ENCODE measurements at places on chromosomes 4 and X.
A peak's percentile ranks its signal among the peaks of the same experiment; 100 is the strongest.

DNA sequence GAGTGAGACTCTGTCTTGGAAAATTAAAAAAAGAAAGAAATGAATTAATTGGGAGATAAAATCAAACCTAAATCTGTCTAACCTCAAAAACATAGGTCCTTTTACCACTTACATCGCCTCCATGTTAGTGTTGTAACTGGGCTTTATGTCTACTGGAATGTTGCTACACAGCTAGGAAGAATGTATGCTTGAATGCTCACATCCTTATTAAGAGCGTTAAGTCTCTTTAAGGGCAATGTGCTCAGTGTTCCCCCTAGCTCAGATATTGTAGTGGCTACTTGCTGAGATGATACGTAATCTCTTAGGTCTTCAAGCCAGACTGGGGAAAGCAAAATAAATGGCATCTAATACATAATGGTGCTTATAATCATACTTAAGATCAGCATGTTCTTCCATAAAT lies 1072.8 kb downstream of the PDHA2 start:
- DNase-seq = no peak

DNA sequence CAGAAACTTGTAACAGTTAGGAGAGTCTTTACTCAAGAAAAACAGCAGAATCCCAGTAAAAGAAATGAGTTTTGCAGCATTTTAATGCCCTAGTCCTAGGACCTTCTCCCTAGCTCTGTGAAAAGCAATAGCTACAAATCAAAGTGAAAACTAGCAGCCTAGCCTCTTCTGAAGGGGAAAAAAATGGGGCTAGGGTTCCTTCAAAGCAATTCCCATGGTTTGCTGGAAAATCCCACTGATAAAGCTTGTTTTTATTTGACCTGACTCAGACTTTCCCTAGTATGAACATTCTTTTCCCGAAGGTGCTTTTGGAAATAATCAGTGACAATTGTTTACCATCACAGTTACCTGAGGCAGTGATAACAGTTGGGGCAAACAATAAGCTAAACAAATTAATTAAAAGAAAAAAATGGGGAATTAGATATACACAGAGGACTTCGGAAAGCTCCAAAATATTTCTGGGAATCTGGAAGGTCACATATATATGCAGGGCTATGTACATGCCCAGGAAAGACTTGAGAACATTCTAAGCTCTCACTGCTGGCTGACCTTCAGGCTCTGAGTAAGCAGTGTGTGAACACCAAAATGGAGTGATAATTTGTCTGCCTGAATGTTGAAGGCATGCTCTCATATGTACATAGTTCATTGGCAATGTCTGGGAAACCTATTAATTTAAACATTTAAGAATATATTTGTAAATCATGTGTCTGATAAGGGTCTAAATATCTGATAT lies 285.9 kb downstream of the KCTD8 start:
- DNase-seq = no peak

DNA sequence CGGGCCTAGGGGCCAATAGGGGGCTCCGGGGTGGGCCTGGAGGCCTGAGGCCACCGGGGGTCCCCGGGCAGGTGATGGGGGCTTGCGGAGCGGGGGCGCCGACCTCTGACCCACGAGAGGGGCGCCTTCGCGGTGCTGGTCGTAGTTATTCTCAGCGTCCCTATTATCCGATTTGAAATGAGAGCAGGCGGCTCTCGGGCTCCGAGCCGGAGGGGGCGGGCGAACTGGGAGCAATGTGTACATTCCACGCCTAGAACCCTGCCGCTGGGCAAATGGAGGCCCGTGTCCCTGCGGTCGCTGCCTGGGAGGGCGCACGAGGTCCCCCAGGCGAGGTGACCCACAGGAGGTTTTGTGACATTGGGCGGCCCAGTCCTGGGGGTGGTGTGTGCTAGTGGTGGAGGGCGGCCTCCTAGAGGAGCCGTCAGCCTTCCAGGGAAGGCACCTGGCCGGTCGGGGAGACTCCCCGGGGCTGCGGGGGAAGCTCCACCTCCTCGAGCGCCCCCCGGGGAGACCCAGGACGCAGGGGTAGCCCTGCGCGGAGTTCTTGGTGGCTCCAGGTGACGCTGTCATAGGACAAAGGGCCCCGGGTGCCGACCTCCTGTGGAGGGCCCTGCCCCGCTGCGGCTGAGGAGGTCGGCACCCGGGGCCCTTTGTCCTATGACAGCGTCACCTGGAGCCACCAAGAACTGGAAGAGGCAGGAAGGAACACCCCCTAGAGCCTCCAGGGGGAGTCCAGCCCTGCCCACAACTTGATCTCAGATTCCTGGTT lies 102.6 kb upstream of the PRKX start:
- DNase-seq = peak; percentile 7

- no peak for DNase-seq
These were observed 51.9 kb upstream of the DCTD start for GRCh38 chr4:182968917-182969650.

- no peak for DNase-seq
These were observed 211.6 kb upstream of the TAPT1 start for GRCh38 chr4:16437836-16438235.

- no peak for DNase-seq
These were observed 585.6 kb downstream of the IL1RAPL1 start for GRCh38 chrX:29172880-29173279.

GRCh38 chr4:70754990-70755688 lies 33.4 kb downstream of the RUFY3 start:
- no peak for DNase-seq

GRCh38 chr4:168619266-168619631 lies 122.4 kb downstream of the PALLD start:
- DNase-seq = no peak

GRCh38 chr4:80220711-80221110 lies 23.4 kb downstream of the PRDM8 start:
- DNase-seq = no peak

DNA sequence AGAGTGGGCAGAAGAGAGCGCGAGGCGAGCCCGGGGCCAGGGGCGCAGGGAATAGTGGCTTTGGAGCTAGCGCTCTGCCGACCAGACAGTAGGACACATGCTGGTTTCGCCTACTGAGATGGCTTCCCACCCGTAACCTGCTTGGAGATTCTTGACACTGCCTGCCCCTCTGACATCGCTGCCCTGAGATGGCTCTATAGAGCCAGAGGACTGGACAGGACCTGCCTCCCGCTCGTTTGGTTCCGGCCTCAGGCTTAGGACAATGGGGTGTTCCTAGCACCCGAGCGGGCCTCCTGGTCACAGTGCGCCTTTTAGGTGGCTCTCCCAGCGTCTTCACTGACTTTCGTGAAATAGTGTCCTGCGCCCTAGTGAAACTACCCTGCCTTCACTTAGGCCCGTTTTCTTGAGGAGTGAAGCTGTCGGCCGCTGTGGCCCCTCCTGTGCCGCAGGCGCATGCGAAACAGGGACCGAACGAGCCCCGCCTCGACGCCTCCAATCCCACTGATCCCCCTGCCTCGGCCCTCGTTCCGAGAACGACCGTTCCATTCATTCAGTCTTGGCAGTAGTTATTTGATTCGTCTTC lies 608 bp downstream of the TAF1 start:
- no peak for DNase-seq

GRCh38 chr4:101862595-101862994 lies 72.1 kb downstream of the BANK1 start:
- DNase-seq = no peak

DNA sequence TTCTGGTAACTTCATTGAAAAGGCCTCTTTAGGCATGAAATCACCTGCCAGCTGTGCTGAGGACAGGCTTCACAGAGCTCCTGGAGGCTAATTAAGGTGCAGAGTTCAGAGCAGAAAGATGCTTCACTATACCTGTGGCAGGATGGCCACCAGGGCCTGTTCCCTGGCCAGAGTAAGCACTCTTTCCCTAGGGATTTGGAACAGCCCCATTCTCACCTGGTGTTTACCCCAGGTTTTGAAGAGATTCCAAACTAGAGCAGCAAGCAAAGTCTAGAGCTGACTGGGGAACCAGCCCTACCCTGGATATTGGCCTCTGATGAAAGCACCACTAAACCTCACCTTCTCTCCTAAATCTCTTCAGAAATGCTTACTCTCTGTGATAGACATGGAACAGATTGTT lies 148.8 kb downstream of the PDE5A start:
- no peak for DNase-seq

- DNase-seq = no peak
These were observed 69.6 kb downstream of the ADRA2C start for GRCh38 chr4:3835527-3836405.

GRCh38 chr4:111813555-111814140 lies 331.6 kb upstream of the FAM241A start:
- no peak for DNase-seq

DNA sequence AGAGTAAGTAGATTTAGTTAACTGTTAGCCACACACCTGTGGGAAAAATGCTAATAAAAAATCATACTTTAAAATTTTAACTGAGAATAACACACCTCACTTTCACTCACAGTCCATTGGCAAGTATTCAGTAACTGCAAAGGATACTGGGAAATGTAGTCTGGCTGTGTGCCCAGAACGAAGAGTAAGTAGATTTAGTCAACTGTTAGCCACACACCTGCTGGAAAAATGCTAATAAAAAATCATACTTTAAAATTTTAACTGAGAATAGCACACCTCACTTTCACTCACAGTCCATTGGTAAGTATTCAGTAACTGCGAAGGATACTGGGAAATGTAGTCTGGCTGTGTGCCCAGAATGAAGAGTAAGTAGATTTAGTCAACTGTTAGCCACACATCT lies 178.4 kb upstream of the NWD2 start:
- DNase-seq = no peak

- no peak for DNase-seq
These were observed 4.5 kb downstream of the JADE1 start for GRCh38 chr4:128813965-128814364.

DNA sequence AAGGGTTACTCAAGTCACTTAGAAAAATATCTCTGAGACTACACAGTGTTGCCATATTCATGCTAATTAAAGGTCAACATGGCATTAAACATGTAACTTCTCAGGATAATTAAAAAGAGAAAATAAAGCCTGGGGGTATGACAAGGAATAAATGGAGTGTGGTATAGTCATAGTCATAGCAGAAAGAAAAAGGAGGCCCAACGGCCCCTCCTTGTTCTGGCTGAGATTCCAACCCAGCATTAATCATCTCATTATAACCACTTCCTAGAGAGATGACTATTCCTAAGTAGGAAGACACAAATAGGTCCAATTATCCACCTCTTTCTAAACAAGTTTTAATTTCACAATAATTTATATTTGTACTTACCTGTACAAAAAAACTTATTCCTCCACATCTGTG lies 778.4 kb upstream of the AADAT start:
- DNase-seq = no peak

GRCh38 chr4:79421483-79421882 lies 13.5 kb upstream of the GK2 start:
- DNase-seq = no peak

GRCh38 chr4:78669453-78669852 lies 106.7 kb upstream of the BMP2K start:
- DNase-seq = no peak

DNA sequence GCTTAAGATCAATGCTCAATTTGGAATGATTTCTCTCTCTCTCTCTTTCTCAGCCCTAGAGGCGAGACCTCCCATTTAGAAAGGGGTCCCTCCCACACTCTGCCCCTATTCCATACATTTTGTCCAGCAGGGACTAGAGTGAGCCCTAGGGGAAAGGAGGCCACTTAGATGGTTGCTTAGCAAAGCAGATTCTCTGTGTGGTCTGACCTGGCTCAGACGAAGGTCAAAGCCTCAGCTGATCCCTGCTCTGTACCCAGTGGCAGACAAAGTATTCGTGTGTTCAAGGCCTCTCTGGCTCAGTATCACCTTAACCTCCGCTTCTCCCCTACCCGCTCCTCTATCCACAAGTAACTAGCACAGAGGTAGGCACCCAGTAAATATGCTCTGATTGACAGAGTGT lies 78.4 kb downstream of the HPRT1 start:
- DNase-seq = no peak

GRCh38 chr4:174316954-174317353 lies 33.2 kb downstream of the CEP44 start:
- DNase-seq = no peak

- DNase-seq = no peak
These were observed 33.0 kb downstream of the CCNG2 start for GRCh38 chr4:77190053-77190452.

DNA sequence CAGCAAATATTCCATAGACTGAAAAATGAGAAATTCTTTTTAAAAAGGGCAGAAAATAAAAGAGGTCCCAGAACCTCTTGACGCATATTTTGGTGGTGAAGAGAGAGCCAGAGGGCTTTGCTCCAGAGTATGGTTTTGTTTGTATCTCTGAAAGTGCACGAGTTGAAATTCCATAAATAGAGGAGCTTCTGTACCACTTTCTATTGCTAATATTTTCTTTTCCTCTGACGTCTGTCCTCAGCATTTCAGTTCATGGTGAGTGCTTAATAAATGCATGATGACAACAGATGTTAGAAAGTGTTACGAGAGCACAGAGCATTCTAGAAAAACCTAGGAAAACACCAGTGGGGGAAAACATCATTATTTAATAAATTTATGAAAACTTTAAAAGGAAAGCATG lies 145.6 kb downstream of the AMELX start:
- no peak for DNase-seq

GRCh38 chr4:150316332-150317205 lies 238.3 kb downstream of the DCLK2 start:
- no peak for DNase-seq

DNA sequence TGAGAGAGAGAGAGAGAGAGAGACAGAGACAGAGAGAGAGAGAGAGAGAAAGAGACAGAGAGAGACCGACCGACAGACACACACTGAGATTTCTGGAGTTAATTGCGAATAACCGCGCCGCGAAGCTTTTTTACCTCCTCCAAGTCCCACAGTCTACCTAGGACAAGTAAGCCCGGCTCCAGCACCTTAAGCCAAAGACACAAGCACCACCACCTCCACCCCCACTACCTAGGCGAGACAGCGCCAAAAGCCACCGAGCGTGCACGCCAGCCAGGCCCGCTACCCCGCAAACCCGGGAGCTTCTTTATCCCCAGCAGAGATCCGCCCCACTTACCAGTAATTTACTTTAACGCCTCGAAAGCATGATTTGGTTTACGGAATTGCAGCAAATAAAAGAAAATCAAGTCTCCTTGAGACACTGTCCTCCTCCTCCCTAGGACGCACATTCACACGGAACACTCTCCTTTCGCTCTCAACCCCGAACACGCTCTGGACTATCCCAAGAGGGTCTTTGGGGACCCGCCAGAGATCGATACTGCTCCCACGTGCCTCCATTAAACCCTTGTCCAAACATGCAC lies 649.6 kb upstream of the DIPK2B start:
- no peak for DNase-seq

DNA sequence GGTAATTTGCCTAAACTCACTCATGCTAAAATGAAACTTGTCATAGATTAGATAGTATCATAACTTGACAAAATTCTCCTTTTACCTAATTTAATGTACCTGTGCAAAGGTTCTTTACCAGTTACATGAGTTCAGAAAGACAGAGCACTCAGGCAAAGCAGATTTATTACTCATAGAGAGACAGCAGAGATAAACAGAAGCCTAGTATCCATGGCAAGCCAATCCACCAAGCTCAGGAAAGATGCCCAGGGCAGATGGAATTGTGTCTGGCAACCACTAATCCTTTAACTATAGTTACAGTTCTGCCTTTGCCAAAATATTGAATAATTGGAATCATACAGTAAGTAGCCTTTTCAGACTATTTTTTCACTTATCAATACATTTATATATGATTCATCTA lies 826.2 kb downstream of the TECRL start:
- no peak for DNase-seq

- no peak for DNase-seq
These were observed 4.1 kb upstream of the SOX3 start for GRCh38 chrX:140508958-140509357.

Data from stimulated activated CD8-positive, alpha-beta memory T cell treated with anti-CD3 and anti-CD28 coated beads, Interleukin-4, amount 100 ng/mL, for 1 hour (primary cell).